Stimulated activated CD4-positive, alpha-beta T cell treated with anti-CD3 and anti-CD28 coated beads, Interleukin-4, amount 100 ng/mL, for 24 hours (primary cell): ENCODE measurements at places on chromosomes 3 and 15.
A peak's percentile ranks its signal among the peaks of the same experiment; 100 is the strongest.

- no peak for DNase-seq
Measured at GRCh38 chr15:95923792-95924191, 406.7 kb upstream of the NR2F2 start.

- no peak for DNase-seq
Measured at GRCh38 chr3:42742259-42742658, 30.8 kb downstream of the CCDC13 start.

DNA sequence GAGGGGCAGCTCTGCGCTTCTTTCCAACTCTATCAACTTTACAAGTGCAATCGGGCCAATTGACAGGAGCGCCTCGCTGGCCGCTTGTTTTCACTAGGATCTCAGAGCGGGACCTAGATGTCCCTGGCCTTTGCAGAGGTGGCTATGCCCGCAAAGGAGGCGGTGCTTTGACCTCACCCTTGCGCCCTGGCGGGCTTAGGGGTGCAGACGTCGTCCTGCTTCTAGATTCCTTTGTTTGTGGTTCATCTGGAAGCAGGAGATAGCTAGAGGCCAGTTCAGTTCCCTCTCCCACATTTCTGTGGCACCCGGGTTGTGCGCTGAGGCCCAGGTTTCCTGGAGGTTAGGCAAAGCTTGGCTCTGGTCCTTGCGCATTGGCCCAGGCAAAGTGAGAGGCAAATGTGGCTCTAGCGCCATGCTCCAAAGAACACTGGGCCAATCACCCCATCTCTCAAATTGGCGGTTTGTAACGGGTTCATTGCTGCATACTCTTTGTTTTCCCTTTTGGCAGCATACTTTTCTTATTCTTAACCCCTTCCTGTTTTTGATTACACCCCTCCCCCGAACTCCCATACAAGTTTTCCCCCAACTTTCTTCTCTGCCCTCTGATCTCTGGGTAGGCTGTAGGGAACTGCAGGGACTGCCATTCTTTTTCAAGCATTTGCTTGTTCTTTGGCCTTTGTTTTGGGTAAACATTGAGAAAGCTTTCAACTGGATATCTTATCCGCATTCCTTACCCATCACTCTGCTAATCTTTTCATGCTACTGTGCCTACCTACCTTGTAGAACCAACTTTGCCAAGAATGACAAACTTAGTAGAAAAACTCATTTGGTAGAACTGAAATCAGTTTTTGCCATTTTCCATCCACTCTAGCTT lies 1.4 kb downstream of the PPM1L start:
- no peak for DNase-seq

DNA sequence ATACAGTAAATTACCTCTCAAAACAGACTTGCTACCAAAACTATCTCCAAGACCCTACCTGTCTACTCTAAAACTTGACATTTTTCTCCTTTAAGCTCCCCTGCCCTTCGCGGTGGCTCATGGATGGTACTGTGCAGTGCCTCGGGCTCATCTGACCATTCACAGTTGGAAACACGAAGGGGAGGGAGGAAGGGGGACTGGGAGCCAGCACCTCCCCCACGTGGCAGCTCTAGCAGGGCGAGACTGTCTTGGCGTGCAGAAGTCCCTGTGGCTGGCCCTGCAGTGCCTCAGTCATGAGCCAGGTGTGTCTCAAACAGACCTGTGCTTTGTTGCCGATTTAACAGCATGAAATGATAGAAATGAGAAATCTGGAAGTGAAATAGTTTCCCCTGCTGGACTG lies 372.0 kb downstream of the GABRG3 start:
- no peak for DNase-seq

- DNase-seq, result no peak
Measured at GRCh38 chr3:12370758-12371157, 81.9 kb downstream of the PPARG start.

GRCh38 chr3:29275309-29275708 lies 5.6 kb upstream of the RBMS3 start:
- DNase-seq, result no peak

DNA sequence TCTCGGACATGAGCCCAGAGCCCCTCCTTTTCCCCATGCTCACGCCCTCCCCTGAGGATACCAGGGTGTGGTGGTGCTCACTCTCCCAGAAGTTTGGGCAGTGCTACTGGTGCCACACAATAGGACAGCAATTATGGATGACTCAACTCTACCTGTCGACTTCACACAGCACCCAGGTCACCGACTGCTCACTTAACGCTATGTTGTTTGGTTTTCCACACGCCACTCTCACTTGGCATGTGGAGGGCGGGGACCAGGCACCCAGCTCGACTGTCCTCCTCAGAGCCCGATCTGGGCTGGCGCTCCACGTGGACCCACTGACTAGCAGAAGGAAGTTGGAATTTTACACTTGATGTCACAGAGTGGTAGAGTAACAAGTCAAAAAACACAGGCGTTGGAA lies 30.9 kb downstream of the STIMATE start:
- DNase-seq, result no peak

DNA sequence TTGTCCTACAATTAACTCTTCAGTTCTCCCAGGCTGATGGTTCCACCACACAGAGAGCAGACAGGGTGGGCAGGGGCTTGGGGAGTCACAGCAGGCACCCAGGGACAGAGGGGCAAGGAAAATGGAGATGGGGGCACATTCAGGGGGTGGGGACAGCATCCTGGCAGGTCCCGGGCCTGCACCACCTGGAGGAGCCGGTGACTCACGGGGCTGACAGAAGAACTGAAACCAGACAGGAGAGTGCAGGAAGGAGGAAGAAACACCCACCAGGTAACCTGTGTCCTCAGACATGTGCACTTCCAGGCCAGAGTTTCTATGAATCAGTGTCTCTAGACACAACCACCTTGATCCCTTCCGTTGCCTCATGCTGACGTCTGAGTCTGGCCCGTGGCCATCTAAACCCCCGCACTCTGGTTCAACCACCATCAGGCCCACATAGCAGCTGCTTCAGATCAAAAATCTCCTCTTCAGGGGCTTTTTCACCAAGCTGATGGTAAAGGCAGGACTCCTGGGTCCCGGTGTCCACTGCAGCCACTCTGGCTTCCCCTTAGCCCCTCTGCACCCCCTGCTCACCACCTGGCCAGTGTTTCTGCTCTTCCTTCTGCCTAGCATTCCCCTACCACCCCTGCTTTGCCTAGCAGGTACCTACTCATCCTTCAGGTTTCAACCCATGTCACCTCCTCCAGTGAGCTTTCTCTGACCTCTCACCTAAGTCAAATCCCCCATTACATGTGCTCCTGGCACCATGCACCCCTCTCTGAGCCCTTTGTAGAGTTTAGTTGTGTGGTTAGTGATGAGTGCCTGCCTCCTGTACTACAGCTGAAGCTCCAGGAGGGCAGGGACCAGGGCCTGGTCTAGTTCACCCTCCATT lies 16.5 kb upstream of the CYP11A1 start:
- peak; percentile 79 for DNase-seq

DNA sequence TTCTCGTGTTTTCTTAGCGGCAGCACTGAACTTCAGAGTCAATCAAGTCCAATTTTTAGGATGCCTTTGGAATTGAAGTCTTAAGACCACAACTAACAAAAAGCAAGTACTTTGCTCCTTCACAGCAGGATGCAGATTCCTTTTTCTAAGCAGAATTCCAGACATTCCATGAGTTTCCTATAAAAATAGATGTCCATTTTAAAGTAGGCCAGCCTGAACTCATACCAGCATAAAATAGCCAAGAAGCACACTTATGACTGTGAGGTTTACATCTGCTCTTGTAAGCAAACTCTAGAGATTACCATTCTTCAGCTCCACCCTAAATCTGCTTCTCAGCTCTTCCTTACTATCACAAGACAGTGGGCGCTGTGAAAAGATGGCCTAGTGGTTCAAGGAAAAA lies 85.8 kb downstream of the THBS1 start:
- DNase-seq, result no peak

DNA sequence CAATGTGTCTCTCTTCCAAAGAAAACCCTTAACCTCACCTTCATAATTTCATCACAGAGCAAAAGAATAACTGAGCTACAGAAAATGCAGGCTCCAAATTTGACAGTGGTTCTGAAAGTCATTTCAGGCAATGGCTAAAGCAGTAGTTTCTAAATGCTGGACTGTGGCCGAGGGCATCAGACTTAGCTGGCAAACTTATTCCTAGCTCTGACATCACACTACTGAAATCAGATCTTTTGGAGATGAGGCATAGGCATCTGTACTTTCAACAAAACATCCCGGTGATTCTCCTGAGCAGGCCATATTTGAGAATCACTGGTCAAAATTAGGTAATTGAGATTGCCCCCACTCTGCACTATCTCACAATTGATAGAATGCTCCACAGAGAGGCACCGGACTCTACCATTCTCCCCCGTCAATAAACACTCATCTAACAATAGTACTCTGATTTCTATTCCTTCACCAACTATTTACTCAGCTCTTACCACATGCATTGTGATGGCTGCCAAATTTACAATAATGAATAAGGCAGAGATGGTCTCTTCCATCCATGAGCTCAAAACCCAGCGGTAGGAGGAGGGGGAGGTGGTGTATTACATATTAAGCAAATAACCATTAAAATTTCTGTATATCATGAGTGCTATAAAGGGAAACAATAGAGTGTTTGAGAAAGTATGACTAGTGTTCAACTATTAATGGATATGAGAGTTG lies 57.3 kb upstream of the SPRED1 start:
- no peak for DNase-seq

GRCh38 chr3:38029400-38030125 lies at the start of gene PLCD1:
PLCD1 (minus strand) TSS chr3:38029642; CDS start chr3:38029539, 103 bp downstream.
- peak; percentile 5 for DNase-seq

- DNase-seq, result no peak
Measured at GRCh38 chr3:159941038-159942000, 47.3 kb upstream of the IL12A start.

- DNase-seq, result no peak
Measured at GRCh38 chr15:36755341-36756000, 176.0 kb downstream of the CDIN1 start.

GRCh38 chr3:12041446-12042041 lies 37.4 kb downstream of the SYN2 start:
- no peak for DNase-seq

- no peak for DNase-seq
Measured at GRCh38 chr3:31861826-31862225, 119.2 kb downstream of the OSBPL10 start.

- DNase-seq, result no peak
Measured at GRCh38 chr3:27146786-27147185, 222.4 kb downstream of the NEK10 start.

DNA sequence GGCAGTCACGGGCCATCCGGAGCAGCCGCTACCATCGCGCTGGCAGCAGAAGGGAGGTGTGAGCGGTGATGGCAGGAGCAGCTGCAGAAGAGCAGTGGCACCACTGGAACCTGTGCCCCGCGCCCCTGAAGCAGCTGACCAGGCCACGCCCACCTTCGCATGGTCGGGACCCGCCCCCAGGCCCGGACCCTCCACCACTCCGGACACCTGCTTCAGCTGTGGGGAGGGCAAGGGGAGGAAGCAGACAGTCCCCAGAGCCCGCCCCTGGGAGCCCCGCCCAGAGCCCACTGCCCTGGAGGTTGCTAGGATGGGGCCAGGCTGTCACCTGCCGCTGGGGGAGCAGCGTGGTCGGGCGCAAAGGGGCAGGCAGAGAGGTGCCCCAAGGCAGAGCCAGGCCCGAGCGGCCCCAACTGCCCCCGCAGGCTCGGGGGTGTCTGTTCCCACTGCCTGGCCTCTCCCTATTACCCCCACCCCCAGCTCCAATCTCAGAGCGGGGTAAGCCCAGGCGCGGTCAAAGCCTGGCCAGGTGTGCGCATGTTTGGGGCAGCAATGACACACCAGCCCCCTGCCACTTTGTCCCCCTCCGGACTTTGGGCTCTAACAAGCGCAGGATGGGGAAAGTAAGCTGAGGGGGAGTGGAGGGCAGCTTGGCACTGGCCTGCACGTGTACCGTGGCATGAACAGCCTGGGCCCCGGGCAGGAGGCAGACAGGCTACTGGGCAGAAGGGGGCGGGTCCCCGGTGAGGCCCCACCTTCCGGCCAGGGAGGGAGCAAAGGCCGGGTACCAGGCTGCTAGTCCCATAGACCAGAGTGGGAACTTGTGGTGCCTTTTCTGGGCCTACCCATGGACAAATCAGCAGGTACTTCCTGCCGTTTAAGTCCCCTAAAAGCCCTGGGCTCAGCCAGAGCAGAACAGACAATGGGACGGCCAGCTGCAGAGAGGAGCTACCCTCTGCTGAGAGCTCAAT lies 8.7 kb downstream of the SPCS1 start:
- DNase-seq, result no peak

- no peak for DNase-seq
Measured at GRCh38 chr3:166275024-166275390, 437.8 kb upstream of the BCHE start.

GRCh38 chr3:197593046-197593380 lies 37.2 kb upstream of the BDH1 start:
- DNase-seq, result no peak

- no peak for DNase-seq
Measured at GRCh38 chr3:47916696-47917095, 99.5 kb downstream of the MAP4 start.

DNA sequence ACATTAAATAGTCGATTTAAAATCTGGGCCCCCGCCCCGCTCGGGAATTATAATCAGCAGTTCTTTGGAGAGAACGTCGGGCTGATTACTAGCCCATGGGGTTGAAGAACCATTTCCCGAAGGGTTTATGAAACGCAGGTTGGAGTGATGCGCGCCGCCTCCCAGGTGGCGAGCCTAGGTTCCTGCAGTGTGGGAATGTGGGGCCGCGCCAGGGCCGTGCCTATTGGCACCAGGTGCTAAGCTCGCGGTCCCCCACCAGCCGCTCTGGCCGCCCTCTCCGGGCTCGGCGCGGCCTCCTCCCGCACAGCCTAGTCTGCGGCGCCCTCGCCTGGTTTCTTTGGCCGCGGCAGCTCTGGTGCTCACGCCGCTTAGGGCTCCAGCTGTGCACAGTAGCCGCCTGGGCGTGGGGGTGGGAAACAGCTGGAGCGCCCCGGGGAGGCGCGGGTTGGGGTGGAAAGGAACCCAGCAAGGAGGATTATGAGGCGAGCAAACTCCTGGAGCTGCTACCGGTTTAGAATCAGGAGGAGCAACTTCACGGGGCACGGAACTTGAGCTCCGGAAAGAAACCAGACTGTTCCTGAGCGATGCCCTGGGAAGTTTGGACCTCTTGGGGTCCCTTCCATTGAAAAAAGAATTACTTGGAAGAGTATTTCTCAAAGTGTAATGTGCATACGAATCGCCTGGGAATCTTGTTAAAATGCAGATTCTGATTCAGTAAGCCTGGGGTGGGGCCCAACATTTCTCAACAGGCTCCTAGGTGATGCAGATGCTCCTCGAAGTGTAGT lies 5.6 kb upstream of the MECOM start:
- DNase-seq, result peak; percentile 25

- no peak for DNase-seq
Measured at GRCh38 chr3:14846226-14846880, 27.6 kb downstream of the FGD5 start.

GRCh38 chr3:4462369-4463040 lies 4.6 kb downstream of the SUMF1 start:
- no peak for DNase-seq

- DNase-seq, result no peak
Measured at GRCh38 chr3:20125897-20126296, 60.1 kb downstream of the SGO1 start.

- DNase-seq, result no peak
Measured at GRCh38 chr3:131036200-131036816, 9.6 kb downstream of the NEK11 start.

GRCh38 chr3:28042095-28042635 lies 199.3 kb upstream of the CMC1 start:
- DNase-seq, result no peak
